K562 (cell line): ENCODE measurements at places on chromosomes 2 and 18.

DNA sequence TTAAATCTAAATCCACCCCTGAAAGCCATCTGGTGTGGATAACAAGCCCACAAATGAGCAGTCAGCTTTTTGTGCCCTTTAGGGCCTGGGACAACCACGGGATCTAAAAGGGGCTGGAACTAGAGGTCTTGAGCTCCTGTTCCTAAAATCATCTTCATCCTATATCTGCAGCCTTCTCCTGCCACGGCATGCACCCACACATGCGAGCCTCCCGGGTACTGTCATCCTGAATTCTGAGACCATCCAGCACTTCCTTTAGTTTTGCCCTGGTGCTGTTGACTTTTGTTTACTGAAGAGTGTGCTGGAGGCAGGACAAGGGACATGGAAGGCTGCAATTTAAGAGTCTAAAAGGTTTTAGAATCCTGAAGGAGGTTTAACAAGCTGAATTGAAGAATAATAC, 183.2 kb downstream of the FAM210A start:
- DNase-seq, result no peak

DNA sequence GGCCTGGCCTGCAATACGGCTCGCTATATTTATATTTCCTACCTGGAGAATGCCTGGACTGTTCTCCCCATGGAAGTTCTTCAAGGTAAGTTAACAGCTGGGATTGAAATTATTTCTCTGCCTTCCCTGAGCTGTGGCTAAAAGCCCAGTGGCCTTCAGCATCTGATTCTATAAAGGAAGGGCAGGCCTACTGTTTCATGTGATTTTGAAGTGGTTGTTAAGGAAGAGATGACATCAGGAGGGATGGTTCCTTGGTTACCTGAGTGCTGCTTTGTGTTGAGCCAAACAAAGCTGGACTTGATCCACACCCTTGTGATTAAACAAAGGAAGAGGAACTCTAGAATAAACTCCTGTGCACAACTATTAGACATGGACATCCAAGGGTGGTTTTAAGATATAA, 61.6 kb downstream of the MFSD6 start:
- peak; percentile 17 for DNase-seq

DNA sequence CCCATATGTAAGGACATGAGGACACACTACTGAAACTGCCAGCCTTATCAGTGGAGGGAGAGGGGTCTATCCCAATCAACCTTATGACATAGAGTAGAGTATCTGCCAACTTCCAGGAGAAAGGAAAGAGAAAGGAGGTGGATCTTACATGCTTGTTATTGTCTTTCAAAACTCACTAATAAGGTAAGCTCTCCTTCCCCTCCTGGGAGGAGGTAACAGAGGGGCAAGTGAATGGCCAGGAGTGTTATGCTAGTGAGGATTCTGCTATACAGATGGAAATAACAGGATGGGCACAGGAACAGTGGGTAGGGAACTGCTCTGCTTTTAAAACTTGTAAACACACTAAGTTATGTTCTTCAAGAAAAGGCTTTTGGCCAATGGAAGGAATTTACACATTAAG, 1020.1 kb downstream of the TDRD15 start:
- no peak for DNase-seq

DNA sequence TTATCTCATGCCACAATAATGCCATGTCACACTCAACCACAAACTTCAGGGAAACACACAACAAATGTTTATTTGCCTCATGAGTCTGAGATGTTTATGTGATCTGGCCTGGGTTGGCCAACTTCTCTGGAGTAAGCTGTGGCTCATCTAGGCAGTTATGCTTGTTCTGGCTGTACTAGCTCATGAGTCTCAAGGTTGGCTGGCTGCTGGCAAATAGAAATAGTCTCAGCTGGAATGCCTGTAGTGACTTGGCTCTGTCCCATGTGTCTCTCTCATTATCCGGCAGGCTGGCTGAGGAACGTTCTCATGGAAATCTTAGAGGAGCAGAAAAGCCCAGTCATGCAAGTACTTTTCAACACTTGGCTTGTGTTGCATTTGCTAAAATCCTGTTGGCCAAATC, 234.9 kb upstream of the CDH2 start:
- no peak for DNase-seq

DNA sequence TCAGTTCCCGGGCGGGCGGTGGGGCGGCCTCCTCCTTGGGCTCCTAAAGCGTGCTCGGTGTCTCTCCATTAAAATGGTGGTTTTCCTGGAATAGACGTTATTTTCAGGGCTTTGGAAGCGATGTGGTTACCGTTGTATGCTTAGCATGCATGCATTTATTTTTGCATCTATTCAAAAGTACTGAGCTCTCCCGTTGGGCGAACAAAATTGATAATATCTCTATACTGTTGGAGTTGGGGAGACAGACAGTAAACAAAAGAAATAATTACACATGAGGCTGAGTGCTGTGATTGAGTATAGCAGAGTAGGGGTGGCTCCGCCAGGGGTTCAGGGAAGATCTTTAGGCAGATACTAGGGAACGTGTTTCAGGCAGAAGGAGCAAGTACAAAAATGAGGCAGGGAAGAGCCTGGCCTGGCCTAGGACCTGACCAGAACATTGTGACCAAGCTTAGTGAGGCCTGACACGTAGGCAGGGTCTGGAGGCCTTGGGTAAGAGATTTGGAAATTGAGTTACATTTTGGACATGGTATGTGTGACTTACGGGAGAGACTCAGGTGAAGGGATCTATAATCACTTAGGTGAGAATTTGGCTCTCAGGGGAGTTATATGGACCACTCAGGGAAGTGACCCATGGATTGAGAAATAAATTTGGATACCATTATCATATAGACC, 674 bp downstream of the NCAPH start:
- peak; percentile 34 for DNase-seq

DNA sequence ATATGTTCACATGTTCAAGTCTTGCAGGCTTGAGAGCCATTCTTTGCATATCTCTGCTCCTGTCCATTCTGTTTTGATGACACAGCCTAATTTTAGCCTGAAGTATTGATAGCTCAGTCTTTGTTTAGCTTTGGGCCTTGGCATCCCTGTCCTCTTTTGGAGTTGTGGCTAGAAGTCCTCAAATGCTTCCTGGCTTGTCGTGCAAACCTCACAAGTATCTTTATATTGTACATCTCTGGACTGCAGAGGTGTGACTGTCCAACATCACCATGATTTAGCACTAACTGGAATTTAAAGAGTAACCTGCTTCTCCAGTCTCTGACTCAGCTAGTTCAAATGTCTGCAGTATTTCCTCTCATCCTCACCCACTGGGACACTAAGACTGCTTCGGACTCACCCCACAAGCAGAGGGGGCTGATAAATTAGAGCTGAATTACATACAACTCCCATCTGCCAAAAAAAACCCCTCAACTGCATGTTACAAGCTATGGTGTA, 11.7 kb downstream of the PFN4 start:
- no peak for DNase-seq
